ENCODE measurements at places on chromosomes 11 and 22. TPM values are rescaled to one million over a fixed set of nuclear protein-coding genes. Genes with fewer than 3 reads are reported as not detected.

The SCN4B gene
- not detected for total RNA-seq

The PKP3 gene
- total RNA-seq, result 2.2 TPM

The PVALB gene
- not detected for total RNA-seq

The MLC1 gene
- under 0.01 TPM for total RNA-seq

The PTDSS2 gene
- 31.5 TPM for total RNA-seq

The CEND1 gene
- 0.43 TPM for total RNA-seq

The TSKU gene
- total RNA-seq, result 18.6 TPM

The KCNQ1 gene
- total RNA-seq, result not detected

The APOL5 gene
- total RNA-seq, result not detected

The SMTN gene
- 94.1 TPM for total RNA-seq

The TYR gene
- total RNA-seq, result not detected

The OR2AG1 gene
- total RNA-seq, result not detected

The LINC01488 gene
- not detected for total RNA-seq

The HSPB2 gene
- total RNA-seq, result 0.64 TPM

The GAL3ST1 gene
- total RNA-seq, result not detected

GRCh38 chr22:46108564-46109473 lies 41.5 kb upstream of the PPARA start:
- peak; percentile 57 for DNase-seq

DNA sequence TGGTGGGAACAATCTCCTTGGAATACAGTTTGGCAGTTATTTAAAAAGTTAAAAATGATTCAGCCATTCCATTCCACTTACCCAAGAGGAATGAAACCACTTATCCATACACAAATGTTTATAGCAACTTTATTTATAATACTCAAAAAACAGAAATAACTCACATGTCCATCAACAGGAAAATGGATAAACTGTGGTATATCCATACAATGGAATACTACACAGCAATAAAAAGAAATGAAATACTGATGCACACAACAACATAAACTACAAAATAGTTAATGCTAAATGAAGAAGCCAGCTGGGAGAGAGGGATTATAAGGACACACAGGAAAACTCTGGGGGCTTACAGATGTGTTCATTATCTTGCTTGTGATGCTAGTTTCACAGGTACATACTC lies 64.7 kb downstream of the FCHSD2 start:
- DNase-seq, result no peak

- DNase-seq, result peak; percentile 34
Observed at GRCh38 chr11:61281581-61282250, 13.4 kb downstream of the VWCE start.

DNA sequence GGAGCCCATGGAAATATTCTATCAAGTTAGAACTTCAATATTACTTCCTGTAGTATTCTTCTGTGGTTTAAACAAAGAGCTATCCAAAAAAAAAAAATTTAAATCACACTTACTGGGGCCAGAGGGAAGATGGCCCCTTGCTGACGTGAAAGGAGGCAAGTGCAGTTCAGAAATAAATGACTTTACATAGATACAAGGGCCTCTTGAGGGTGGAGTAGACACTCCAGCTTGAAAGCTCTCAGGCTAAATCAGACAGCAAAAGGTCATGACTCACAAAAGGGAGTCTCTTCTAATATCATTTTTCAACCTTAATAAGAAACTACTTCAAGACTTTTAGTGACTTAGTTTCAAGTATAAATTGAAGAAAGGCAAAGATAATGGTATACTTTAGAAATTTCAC lies 1160.3 kb downstream of the FAM181B start:
- no peak for DNase-seq

GRCh38 chr22:17109113-17109865 lies 11.9 kb downstream of the TMEM121B start:
- no peak for DNase-seq

DNA sequence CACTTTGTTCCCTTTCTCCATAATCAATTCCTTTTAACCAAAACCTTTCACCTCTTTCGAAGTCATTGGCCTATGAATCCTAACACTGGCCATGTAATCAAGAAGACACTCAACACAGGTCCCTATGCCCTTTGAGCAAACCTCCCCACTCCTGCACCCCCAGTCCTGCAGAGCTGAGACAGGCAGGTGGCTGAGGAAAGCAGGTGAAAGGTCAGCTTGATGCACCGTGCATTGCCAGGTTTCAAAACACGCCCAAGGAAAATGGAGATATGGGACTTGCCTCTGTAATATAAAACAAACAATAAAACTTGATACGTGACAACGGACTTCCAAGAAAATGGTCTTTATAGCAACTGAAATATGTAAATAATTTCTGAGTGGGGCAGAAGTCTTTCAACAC lies 10.6 kb downstream of the CPT1A start:
- no peak for DNase-seq

DNA sequence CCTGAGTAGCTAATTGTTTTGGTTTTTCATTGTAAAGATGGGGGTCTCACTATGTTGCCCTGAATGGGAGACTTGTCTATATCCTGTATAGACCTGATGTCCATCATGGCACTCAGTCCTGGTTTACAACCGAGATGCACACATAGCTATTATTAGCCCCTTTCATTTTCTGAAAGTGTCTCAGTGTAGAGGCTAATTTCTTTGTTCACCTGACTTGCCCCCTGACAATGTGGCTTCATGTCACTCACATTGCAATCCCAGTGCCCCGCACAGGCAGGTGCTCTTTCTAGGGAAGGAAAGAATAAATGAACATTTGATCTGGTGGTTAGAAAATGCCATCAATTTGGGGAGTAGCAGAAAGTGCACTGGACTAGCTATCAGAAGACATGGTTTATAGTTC lies 13.1 kb upstream of the KDM2A start:
- no peak for DNase-seq

- DNase-seq, result no peak
Observed at GRCh38 chr11:66142370-66143263, 72.5 kb downstream of the PACS1 start.

- DNase-seq, result peak; percentile 45
Observed at GRCh38 chr11:36454941-36455631, 55.0 kb downstream of the TRAF6 start.

GRCh38 chr22:47290706-47291430 lies 528.4 kb downstream of the TBC1D22A start:
- no peak for DNase-seq

GRCh38 chr11:65489706-65490320 lies 9.0 kb upstream of the MALAT1 start:
- no peak for DNase-seq

DNA sequence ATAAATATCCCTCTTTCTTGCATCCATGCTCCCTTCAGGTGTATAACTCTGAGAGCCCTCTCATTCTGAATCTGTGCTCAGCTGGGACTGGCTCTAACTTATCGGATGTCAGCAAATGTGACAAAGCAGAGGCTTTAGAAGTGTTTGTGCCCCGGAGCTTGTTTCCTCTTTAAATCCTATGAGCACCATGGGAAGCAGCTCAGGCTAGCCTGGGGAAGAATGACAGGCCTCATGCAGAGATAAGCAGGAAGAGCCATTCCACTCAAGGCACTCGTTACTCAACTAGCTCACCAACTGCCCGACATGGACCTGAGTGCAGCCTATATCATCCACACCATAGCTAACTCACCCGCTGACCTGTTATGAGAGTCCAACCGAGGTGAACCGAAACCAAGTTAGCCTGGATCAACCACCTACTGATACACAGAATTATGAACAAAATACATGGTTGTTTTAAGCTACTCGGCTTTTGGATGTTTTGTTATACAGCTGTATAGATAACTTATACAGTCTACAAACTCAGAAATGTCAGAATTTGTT lies 990.7 kb downstream of the NTM start:
- DNase-seq, result no peak

DNA sequence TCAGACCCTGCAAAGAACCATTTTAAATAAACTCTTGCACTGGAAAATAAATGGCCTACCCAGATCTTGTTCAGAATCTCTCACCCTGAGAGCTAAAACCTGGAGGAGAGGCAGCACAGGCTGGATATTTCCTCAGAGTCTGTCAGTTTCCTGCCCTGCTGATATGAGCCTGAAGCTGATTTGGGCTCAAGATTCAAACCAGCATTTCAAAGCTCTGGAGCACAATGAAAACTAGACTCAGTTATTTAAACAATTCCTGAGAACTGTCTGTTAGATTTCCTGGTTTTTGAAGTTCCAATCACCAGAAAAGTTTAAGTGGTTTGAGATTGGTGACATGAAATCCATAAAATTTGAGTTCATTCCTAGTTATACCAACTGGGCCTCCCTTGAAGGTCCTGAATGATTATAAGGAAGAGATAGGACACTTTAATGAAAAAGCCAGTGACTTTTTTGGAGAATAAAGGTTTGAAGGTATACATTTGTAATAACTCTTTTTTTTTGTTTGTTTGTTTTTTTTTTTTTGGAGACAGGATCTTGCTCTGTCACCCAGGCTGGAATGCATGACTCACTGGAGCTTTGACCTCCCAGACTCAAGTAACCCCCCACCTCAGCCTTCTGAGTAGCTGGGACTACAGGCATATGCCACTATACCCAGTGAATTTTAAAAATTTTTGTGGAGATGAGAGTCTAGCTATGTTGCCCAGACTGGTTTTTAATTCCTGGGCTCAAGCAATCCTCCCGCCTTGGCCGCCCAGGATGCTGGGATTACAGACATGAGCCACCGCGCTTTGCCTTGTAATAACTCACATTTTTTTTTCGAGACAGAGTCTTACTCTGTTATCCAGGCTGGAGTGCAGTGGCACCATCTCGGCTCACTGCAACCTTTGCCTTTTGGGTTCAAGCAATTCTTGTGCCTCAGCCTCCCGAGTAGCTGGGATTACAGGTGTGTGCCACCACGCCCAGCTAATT lies 8.0 kb upstream of the ESAM start:
- DNase-seq, result peak; percentile 54

- DNase-seq, result peak; percentile 72
Observed at GRCh38 chr22:31250740-31251600, 38.9 kb downstream of the LIMK2 start.

GRCh38 chr11:124608147-124608546 lies 3.1 kb upstream of the PANX3 start:
- peak; percentile 1 for DNase-seq

DNA sequence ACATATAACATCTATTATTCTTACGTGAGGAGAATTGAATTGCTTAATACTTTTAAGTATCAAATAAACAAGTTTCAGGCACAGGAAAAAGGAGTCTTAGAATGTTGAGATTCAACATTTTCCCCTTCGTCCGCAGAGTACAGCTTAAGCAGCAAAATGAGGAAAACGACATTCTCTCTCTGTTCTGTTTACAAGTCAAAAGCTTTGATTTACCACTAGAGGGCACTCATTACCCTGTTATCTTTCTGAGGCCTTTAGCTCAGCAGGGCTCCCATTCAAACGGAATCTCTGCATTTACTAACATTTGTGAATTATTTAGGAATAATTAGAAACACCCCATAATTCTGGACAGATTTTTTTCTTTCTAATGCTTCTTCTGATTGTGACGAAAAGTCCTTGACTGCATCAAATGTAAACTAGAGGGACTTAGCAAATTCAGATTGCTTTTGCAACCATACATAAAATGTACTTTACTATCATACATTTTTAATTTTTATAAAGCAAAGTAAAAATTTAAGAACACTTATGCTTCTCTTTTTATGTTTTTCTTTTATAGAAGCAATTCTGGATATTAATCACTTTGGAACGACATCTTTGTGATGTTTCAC lies 75.0 kb downstream of the JRKL start:
- peak; percentile 78 for DNase-seq

GRCh38 chr11:17012712-17013547 lies 1.3 kb downstream of the PLEKHA7 start:
- DNase-seq, result peak; percentile 48

GRCh38 chr11:105226091-105226490 lies 86.5 kb upstream of the CARD18 start:
- DNase-seq, result peak; percentile 48

DNA sequence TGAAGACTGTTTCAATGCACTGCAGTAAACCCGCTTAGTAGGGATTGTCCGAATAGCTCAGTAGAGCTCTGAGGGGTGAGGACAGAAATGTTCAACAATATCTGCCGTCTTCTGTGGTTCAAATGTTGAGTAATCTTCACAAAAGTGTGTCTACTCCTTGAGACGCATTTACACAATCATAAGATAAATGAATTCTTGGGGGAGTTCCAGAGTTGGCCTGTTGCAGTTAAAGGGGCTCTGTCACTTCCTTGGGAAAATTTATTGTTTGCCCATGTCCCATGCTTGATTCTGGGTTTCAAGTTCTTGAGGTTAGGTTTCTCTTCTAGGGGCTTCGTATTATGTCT lies 614 bp downstream of the ANO3 start:
- DNase-seq, result no peak

- no peak for DNase-seq
Observed at GRCh38 chr22:31080164-31080847, 812 bp upstream of the SMTN start.

GRCh38 chr11:76803811-76804600 lies 20.9 kb downstream of the TSKU start:
- DNase-seq, result no peak

DNA sequence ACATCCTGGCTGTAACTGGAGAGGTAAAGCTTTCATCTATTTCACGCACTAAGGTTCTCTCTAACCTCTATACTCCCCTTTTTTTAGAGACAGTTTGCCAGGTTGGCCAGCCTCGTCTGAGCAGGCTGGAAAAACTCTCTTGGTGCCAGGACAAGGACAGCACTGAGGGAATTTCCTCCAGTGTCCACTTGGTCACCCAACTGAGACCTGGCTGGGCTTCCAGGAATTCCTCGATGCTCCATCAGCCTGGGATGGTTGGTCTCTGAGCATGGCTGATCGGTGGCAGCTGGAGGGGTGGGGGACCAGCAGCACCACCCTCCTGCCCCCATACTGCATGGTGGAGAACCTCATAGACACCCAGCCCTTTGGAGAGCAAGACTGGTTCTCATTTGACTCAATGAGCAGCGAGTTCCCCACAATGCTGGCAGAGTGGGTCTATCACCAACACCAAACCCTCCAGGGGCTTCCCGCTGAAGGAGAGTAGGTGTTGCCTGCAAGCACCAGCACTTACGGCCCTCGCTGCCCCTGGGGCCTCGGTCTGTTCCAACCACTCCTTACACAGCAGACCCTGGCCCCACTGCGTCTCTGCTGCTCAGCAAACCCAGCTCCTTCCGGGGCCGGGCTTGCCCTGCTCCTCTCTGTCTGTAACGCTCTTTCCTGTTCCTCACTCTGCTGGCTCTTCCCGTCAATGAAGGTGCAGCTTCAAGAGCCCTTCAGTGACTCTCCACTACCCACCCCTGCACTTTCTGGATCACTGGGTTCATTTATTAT lies 122.2 kb downstream of the ST3GAL4 start:
- no peak for DNase-seq

GRCh38 chr11:128763224-128763623 lies 69.4 kb downstream of the FLI1 start:
- no peak for DNase-seq

DNA sequence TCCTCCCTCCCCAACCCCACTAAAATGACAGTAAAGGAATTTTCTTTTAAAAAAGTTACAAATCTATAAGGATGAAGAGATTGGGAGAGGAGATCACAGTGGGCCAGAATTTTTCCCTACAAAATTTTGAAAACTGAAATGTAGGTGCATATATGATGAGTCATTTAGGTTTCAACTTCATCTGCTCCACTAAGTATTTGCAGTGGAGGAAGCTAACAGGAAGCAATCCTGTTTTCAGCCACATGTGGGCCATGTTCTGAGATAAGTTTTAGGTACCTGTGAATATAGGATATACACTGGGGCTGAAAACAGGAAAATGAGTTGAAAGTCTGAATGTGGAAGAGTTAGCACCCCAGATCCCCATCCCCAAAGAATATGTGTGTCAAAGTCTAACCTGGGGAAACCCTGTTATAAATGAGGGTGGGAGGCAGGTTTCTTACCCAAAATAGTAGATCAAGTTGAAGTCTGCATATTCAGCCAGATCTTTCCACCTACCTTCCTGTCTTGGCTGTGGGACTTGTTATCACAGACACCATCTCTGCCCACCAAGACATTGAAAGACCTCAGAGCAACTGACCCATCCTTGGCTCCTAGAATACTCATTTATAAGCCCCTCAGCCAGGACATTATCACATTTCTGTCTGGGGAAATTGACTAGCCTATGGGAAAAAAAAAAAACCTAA lies 87.3 kb downstream of the PACS1 start:
- no peak for DNase-seq

All from fibroblast of villous mesenchyme (primary cell).